ENCODE measurements at places on chromosomes 5 and 9.

- no peak for DNase-seq
Observed at GRCh38 chr9:33952066-33952465, 96.6 kb downstream of the UBAP2 start.

GRCh38 chr5:132483661-132484390 is 6.7 kb downstream of the IRF1 start:
- DNase-seq, result peak; percentile 17

GRCh38 chr5:9479361-9479760 is 66.5 kb downstream of the SEMA5A start:
- DNase-seq, result no peak

- no peak for DNase-seq
Observed at GRCh38 chr9:17928768-17929167, 349.9 kb downstream of the SH3GL2 start.

DNA sequence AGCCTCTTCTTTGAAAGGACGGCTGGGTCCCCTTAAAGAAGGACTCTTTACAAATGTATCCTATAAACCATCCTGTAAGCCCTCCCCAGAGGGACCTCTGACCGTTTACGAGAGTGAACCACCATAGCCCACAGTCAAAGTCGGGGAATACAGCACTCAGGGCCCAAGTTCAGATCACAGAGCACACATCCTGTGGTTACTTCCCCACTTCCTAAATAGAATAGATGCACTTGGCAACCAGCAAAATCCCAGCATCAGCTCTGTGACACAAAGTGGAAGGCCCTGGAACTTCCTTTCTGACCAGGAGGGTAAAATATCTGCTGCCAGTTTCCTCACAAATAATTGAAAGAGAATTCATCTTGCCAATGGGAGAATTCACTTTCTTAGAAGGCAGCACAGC is 6.9 kb upstream of the IGFBPL1 start:
- DNase-seq, result no peak

Data from femur (tissue), 1 donor.